ENCODE measurements at places on chromosomes 5 and 9.
A peak's percentile ranks its signal among the peaks of the same experiment; 100 is the strongest.

- no peak for DNase-seq
These were observed 41.3 kb downstream of the EHMT1 start for GRCh38 chr9:137660144-137660543.

- DNase-seq, result peak; percentile 91
These were observed 10.5 kb upstream of the GALNT10 start for GRCh38 chr5:154179846-154180710.

DNA sequence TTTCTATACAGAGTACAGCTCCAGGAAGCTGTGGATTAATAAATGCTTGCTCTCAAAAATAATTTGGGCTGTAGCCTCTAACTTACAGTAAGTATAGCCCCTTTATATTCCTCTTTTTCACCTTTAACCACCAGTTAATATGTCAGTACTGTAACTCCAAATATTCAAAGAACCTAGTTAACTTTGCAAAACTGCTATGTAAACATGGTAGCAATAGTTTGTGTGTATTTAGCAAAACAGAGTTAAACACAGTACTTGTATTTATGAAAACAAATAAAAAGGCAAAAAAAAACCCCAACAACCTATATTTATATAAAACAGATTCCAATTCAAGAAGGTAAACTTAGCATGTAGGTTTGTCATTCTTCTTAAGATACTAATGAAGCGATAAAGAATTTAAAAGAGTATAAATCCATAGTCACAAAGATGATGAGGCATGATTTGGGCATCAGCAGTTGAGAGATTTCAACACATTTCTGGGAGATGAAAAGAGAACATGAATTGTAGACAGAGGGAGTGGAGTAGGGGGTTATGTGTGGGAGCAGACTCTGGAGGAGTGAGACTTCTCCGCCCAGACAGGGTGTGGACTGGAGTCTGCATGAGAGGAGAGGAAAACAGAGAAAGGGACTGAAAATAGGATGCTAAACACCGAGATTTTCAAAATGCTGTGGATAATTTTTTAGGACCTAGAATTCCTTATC is 47.0 kb upstream of the F2RL1 start:
- no peak for DNase-seq

- no peak for DNase-seq
These were observed 226.3 kb downstream of the DEPDC1B start for GRCh38 chr5:60473654-60474053.

DNA sequence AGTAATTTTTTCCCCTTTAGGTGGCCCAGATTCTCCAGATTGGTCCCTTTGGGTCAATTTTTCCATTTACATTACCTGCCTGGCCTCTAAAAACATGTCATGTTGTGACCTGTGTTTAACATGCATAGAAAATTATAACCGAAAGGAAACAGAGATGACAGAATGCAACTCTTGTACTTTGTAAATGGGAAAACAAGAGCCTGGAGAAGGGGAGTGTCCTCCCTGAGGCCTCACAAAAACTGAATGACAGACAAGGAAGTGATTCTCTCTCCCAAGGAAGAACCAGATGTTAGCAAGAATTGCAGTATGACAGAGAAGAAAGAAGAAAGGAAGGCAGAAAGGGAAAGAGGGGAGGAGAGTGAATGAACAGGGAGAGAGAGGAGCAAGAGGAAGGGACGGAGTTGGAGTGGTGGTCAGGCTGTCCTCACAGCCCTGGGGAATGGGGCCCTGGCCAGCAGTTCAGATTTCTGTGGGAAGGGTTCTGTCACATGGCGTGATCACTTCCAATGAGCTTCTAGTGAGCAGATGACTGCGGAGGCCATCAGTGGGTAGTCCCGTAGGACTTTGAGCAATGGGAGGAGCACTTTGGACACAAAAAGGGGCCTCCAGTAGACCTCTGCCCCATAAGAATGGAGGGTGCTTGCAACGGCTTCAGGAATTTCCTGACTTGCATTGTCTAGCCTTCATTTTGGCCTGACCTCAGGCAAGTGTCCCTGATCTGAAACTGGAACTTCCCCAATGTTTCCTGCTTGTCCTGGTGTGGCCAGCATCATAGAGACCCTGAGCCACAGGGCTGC is 31.6 kb downstream of the ABLIM3 start:
- DNase-seq, result no peak

DNA sequence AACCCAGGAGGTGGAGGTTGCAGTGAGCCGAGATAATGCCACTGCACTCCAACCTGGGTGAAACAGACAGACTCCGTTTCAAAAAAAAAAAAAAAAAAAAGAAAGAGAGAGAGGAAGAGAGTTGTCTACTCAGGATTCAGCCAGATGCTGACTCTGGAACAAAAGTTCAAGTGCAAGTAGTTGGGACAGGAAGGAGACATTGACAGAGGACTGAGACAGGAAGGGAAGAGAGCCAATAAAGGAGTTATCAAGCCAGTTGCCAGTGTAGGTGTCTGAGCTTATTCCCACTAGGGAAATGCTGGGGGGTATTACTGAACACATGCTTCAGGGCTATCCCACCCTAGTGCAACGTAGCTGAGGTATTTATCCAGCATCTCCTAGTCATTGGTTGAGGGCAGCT is 147.7 kb upstream of the SLC1A3 start:
- no peak for DNase-seq

GRCh38 chr5:157708866-157709265 is 22.4 kb upstream of the THG1L start:
- no peak for DNase-seq

DNA sequence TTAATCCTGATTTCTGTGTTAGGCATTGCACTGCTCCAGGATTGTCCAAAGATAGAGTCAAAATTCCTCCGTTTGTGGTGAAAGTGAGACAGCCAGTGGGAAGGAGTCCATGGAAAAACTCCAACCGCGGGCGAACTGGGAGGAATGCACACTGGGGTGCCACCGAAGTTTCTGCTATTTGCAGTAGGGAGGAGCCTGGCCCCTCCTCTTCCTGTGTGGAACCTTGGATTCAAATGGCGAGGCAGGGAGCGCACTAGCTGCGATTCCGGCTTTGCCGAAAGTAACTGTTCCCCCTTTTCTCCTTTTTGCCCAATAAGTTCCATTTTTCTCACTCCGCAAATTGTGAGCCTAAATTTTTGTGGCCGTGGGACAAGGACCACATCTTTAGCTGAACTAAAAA is 9.3 kb downstream of the BAAT start:
- DNase-seq, result no peak

- DNase-seq, result no peak
These were observed 190.1 kb upstream of the TBC1D2 start for GRCh38 chr9:98445576-98445975.

All from NCI-H2029 treated with DMSO at 0.1 percent for 48 hours (cell line).